Placental epithelial cell (primary cell): ENCODE measurements at places on chromosomes 2 and 18. TPM values are rescaled to one million over a fixed set of nuclear protein-coding genes. Genes with fewer than 3 reads are reported as not detected.

The EPB41L5 gene
- total RNA-seq = 7.7 and 13.7 TPM in 2 replicates

The CELF4 gene
- 0.39 TPM in 1 of 2 replicates, not detected in the other for total RNA-seq

The SNRPD1 gene
- 5.9 and 6.3 TPM in 2 replicates for total RNA-seq

The ASB18 gene
- not detected in 2 replicates for total RNA-seq

The MARCO gene
- 0.22 TPM in 1 of 2 replicates, not detected in the other for total RNA-seq

The TSPYL6 gene
- total RNA-seq = not detected in 2 replicates
